ENCODE measurements at places on chromosomes 11 and 22. TPM values are rescaled to one million over a fixed set of nuclear protein-coding genes. Genes with fewer than 3 reads are reported as not detected.

SEPTIN3 gene
- total RNA-seq = not detected

PATE2 gene
- total RNA-seq = not detected

TCN2 gene
- total RNA-seq = 1.0 TPM

IGSF9B gene
- total RNA-seq = 0.34 TPM

TMEM191C gene
- total RNA-seq = 0.85 TPM

APOL3 gene
- not detected for total RNA-seq

CRYAB gene
- 1.0 TPM for total RNA-seq

KCNA4 gene
- not detected for total RNA-seq

Data from nasal cavity respiratory epithelium epithelial cell of viscerocranial mucosa (primary cell).